Smooth muscle cell of the coronary artery (primary cell): ENCODE measurements at places on chromosomes 2 and 18. TPM values are rescaled to one million over a fixed set of nuclear protein-coding genes. Genes with fewer than 3 reads are reported as not detected.

LAPTM4A gene
- 121 and 361 TPM in 2 replicates for total RNA-seq

CCDC150 gene
- 2.7 and 4.7 TPM in 2 replicates for total RNA-seq

NEU4 gene
- not detected in 2 replicates for total RNA-seq

DCDC2C gene
- not detected in 2 replicates for total RNA-seq

ITGA6 gene
- 2.8 and 8.9 TPM in 2 replicates for total RNA-seq

MC2R gene
- not detected in 2 replicates for total RNA-seq

COLEC11 gene
- total RNA-seq = 0.53 and 1.1 TPM in 2 replicates

NT5C1B gene
- not detected in 2 replicates for total RNA-seq

SGPP2 gene
- total RNA-seq = not detected in 2 replicates

ITGB6 gene
- total RNA-seq = 0.15 TPM in 1 of 2 replicates, not detected in the other

KIAA2012 gene
- total RNA-seq = under 0.01 TPM in 1 of 2 replicates, not detected in the other

TRABD2A gene
- 0.98 and 8.9 TPM in 2 replicates for total RNA-seq

SKA1 gene
- 0.94 and 3.5 TPM in 2 replicates for total RNA-seq

ITPRIPL1 gene
- total RNA-seq = 0.75 and 1.2 TPM in 2 replicates

HMSD gene
- not detected in 2 replicates for total RNA-seq

DQX1 gene
- total RNA-seq = not detected in 2 replicates
